CD8-positive, alpha-beta memory T cell (primary cell): ENCODE measurements at places on chromosomes 11 and 22.

DNA sequence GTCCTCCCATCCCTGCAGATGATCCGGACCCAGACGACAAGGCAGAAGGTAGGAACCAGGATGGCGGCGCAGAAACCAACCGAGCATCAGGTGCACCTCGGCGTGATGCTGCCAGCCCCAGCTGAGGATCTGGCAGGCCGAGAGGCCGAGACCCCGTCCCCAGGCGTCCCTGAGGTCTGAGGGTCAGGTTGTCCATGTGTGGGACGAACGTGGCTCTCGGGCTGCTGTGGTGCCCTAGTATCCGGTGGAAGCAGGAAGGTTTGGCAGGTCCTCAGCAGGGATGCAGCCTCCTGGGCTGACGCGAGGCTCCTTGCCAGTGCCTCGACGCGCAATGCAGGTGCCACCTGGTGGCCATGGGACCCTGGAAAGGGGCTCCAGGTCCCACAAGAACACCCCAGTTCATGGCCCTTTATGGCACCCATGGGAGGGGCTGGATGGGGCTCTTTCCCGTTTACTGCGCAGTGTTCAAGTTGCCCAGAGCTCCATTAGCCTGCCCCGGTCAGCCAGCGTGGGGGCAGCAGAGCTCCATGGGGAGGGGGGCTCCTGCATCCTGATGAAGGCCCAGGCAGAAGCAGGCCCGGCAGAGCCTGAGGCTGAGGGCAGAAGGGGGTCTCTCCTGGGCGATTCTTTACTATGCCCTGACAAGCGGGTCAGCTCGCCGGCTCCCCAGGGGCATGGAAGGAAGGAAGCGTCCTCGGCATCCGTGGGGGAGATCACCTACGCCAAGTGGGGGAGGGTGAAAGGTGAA is 129.9 kb downstream of the CTTN start:
- no peak overlapping the region for H3K27ac ChIP-seq
- no peaks in the 10 kb centered on the region for H3K36me3 ChIP-seq
- no peaks in the 10 kb centered on the region for H3K27me3 ChIP-seq

- no peak overlapping the region for H3K27ac ChIP-seq
- no peaks in the 10 kb centered on the region for H3K4me1 ChIP-seq
- no peak overlapping the region for H3K4me3 ChIP-seq
Measured at GRCh38 chr22:43667656-43668055, 144.4 kb downstream of the EFCAB6 start.

GRCh38 chr11:5007561-5007960 is 12.9 kb downstream of the OR51L1 start:
- H3K36me3 ChIP-seq: no peaks in the 10 kb centered on the region
- no peak overlapping the region for H3K4me3 ChIP-seq
- H3K27ac ChIP-seq: no peak overlapping the region
- no peak for DNase-seq
- no peaks in the 10 kb centered on the region for H3K4me1 ChIP-seq

DNA sequence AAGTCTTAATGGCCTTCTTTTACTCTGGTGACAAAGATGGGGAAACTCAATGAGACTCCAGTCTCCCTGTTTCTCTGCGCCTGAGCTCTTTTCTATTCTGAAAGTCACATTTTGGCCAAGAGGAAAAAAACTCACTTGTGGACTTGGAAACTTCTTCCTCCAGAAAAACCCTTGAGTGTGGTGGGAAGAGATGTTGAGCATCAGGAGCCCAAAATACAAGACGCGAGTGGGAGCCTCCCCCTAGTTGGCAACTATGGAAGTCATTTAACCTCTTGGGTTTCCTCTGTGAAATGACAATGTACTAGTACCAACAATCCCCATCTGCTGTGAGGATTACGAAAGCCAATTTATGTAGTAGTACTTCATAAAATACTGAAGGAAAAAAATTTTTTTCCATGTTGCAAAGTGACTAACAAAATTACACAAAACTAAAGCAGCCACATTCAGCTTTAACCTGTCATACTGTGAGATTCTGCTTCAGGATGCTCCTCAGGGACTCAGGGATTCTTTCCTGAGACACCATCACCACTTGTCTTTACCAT is 524 bp upstream of the SLC25A17 start:
- H3K27me3 ChIP-seq: no peaks in the 10 kb centered on the region
- no peak for DNase-seq

DNA sequence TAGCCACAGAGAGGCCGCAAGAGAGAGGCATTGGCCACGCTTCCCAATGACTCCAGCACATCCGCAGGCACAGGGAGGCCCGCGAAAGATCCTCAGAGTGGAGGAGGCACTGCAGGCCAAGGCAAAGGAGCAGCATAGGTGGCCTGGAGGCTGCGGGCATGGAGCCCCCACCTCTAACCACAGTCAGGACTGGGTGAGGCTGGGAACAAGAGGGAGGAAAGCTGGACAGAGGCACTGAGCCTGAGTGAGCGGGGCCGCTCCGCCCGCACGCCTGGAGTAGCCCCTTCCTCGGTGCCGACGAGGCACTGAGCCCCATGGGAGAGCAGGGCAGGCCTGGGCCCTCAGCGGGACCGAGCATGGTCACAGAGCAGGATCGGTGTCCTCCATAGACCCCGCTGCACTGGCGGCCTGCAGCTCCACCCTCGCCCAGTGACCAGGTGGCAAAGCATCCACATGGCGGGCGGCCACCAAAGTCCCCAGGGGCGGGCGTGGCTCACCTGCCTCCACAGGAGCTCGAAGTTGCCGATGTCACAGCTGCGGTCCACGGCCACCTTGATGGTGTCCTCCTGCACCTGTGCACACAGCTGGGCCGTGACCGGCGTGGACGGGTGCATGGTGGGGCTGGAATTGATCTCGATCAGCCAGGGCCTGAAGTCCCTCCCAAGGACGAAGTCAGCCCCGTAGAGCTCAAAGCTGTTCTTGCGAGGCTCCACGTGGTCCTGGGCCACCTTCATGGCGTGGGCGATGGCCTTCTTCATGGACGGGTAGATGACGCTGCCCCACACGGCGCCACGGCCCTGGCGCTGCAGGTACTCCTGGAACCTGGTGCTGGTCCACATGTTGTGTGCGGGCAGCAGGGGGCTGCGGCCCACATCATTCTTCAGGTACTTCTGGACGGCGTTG is 18.9 kb upstream of the IL17REL start:
- no peak overlapping the region for H3K4me3 ChIP-seq
- no peak overlapping the region for H3K27ac ChIP-seq
- no peaks in the 10 kb centered on the region for H3K36me3 ChIP-seq
- H3K4me1 ChIP-seq: no peaks in the 10 kb centered on the region
- no peak for DNase-seq
- H3K27me3 ChIP-seq: no peaks in the 10 kb centered on the region

GRCh38 chr11:57972013-57972367 is 51.7 kb upstream of the OR9Q1 start:
- no peak overlapping the region for H3K27ac ChIP-seq
- H3K36me3 ChIP-seq: no peaks in the 10 kb centered on the region
- no peak overlapping the region for H3K4me3 ChIP-seq
- no peaks in the 10 kb centered on the region for H3K27me3 ChIP-seq

DNA sequence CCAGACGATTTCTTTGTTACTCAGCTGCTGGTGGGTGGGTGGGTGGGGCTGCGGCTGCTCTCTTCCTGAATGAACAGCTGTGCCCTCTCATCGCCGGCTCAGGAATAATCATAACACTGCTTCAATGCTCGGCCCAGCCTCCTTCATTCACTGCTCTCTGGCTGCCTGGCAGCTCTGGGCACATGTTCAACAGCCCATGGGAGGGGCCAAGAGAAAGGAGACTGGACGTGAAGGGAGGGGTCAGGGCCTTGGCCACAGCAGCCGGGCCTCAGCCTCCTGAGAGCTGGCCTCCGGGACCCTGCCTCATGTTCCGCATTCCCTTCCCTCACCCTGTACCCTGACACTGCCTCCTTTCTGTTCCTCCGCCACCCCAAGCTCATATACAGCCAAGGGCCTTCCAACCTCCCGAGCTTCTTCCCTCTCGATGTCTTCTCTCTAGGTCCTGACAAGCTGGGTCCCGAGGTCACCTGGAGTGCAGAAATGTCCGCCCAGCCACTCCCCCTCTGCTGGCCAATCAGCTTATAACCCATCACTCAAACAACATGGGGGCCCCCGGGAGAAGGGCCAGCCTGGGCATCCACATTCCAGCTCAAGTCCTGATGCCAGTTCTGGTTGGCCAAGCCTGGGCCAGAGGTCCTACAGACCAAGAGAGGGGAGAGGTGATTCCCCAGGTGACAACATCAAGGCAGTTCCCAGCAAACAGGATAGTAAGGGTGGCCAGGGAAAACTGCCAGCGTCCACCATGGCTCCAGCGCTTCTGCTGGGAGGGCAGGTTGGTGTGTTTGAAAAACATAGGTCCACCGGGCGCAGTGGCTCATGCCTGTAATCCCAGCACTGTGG is 3.2 kb upstream of the CSDC2 start:
- no peaks in the 10 kb centered on the region for H3K36me3 ChIP-seq
- no peak overlapping the region for H3K27ac ChIP-seq
- H3K27me3 ChIP-seq: peaks cover 5% of the 10 kb centered on the region

DNA sequence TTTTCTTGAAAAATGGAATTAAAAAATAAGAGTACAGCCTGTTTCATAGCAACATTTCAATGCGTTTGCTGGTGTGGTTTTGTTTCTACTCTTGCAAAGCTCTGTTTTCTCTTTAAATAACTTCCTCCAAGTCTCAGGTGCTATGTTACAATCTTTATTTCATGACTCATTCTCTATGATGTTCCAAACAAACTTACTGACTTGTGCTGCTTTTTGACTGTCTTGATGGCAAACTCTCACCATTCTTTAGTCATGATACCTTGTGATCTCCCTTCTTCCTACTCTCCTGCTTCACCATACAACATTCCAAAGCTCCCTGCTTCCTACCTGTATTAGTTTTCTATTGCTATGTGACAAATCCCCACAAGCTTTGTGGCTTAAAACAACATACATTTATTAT is 166.1 kb downstream of the C11orf91 start:
- no peak overlapping the region for H3K4me3 ChIP-seq
- no peak overlapping the region for H3K27ac ChIP-seq
- no peaks in the 10 kb centered on the region for H3K27me3 ChIP-seq
- DNase-seq: no peak
